ENCODE measurements at places on chromosomes 1 and 21.

DNA sequence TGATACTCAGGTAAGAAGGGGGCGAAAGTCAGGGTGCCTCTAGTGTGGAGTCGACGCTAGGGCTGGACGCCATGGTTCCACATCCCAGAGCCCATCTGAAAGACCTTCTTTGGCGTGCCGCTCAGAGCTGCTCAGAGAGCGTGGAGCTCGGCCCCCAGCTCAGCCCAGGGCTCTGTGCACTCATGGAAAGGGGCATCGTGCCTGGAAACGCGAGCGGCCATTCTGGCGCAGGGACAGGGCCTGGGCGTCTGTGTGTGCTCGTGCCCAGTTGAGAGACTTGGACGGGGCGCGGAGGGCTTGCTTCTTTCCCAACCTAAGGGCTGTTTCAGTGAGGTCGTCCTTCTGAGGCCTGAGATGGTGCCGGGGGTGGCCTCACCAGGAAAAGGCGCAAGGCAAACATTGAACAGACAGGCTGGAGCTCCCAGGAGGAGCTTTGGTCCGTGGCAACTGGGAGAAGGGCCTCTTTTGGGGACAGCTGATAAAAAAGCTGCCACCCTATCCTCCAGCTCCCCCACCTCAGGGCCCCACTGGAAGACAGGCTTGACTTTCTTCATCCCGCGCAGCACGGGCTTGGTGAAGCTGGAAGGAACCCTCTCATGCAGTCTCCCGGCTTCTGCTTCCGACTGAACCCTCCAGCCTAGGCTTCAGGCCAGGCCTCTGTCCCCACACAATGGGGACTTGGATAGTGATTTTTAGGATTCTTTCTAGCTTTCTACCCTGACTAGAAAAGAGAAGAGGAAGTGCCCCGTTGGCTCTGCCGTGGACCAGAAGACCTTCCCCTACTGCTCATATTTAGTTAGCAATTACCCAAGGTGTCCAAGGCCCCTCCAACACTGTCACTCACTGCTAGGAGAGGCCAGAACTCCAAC lies 77.1 kb downstream of the CD58 start:
- DNase-seq = no peak

- DNase-seq = no peak
Observed at GRCh38 chr1:184215274-184215925, 163.9 kb downstream of the TSEN15 start.

DNA sequence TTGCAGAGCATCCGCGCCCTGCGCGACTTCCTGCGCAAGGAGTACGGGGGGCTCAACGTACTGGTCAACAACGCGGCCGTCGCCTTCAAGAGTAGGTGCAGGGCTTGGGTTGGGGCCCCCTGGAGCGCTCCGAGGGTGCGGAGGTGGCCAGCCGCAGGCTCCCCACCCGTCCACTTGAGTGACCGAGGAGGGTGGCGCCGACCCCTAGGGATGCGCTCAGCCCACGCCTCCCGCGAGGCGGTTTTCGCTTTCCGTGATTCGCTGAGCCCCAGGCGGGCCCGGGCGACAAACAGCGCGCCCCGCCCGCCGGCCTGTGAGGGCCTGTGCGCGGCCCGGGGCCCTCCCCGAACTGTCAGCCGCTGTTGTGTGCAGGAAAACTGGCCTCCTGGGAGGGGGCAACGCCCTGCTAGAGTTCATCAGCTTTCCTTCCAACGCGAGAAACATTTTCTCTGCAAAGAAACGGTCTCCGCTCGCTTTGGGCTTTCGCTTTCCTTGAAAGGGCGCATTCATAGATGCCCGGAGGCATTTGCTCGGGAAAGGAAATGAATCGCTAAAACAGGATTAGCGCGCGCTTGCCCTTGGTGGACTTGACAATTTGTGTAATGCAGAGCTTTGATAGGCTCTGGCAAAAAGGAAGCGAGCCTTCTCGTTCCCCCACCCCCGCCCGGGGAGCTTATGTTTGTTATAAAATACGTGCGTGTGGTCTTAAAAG lies 668 bp downstream of the CBR3 start:
- peak; percentile 87 for DNase-seq

- no peak for DNase-seq
Observed at GRCh38 chr1:212669600-212669999, 30.0 kb downstream of the BATF3 start.

DNA sequence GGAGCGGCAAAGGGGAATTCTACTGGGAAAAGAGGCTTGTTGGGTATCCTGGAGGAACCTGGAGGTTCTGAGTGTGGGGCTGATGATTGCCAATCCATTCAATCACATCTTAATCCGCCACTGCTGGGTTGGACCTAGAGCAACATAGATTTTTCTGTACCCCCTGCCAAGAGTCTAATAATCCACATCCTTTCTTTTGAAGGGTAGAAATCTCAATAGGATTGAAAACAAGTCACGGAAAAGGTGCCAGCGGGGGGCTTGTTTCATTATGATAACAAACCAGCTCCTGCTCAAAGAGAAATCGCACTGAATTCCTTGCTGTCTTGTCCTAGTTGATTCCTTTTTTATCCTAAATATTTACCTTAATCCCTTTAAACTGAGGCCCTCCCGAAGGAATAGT lies 528.5 kb downstream of the ADGRL2 start:
- no peak for DNase-seq

DNA sequence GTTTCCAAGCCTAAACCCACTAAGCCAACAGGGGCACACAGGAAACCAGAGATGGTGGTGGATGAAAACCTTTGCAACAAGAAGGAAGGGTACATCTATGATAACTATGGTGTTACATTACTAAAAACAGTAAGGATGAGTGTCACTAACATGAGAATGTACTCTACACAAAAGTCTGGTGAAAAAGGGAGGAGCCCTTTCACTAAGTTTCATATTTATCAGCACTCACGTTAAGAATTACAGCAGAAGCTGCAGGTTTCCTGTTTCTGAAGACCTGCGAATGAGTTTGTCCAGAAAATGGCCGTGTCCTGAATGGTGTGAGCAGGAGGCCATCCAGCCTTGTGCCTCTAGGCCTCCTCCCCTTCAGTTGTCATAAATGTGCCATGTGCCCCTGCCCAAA lies 17.8 kb downstream of the ABCG1 start:
- DNase-seq = no peak

DNA sequence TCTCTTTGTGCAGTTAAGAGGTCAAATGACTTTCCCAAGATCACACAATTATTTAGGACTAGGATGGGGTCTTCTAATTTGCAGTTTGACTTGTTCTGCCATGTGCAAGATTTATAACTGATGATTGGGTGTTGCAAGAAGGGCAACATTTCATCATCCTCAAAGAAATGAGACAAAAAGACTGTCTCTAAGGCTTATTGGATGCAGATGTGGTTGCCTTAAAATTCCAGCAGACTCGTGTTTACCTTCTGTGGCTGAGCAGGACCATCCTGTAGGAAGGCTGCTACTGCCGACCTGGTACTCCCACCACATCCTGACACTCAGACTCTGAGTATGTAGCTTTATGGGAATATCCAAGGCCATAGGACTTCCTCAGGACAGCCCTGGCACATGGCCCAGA lies 99.9 kb upstream of the SGIP1 start:
- peak; percentile 63 for DNase-seq

DNA sequence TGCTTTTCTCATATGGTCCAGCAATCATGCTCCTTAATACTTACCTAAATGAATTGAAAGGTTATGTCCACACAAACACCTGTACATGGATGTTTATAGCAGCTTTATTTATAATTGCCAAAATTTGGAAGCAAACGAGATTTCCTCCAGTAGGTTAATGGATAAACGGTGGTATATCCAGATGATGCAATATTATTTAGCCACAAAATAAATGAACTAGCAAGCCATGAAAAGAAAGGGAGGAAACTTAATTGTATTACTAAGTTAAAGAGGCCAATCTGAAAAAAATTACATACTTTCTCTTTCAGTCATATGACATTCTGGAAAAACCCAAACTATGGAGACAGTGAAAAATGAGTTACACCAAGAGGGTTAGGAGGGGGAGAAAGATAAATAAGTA lies 76.3 kb upstream of the LRRC7 start:
- DNase-seq = no peak

DNA sequence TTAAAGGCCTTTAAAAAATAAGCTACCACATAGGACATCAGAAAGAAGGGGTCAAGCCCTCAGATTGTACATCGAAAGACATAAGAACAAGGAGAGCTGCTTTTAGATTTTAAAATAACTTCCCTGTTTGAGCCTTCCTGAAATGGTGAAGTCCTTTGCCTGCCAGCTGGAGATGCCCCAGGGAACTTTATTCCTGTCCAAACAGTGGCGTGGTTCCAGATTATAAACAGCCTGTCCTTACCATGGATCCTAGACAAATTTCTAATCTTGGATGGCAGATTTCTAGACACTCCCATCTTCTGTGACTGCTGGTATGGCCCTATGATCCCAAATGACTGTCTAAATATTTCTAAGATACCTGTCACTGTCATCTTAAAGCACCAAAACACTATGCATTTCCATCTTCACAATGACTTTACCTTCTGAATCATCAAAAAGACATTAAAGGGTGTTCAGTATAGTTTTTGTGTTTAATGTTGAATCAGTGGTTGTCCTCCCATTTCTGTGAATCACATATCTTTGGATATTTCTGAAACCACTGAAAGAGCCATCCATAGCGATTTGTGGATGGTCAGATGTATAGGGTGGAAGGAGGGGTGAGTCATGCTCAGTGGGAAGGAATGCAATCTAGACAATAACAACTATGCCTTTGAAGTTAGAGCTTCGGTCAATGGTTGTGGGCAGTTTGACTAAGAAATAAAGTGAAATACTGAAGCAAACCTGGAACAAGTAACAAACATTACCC lies 23.2 kb downstream of the ILDR2 start:
- DNase-seq = peak; percentile 61

GRCh38 chr1:58939666-58940370 lies 156.0 kb upstream of the JUN start:
- DNase-seq = no peak

DNA sequence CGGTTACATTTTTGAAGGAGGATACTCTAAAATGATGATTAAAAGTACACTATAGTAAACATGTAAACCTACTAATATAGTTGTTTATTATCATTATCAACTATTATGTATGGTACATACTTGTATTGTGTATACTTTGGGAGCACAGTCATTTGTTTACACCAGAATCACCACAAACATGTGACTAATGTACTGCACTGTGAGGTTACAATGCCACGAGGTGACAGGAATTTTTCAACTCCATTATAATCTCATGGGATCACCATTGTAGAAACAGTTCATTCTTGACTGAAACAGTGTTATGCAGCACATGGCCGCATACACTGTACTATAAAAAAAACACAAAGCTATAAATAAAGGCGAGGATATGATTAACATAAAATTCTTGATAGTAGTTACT lies 44.3 kb downstream of the GPATCH2 start:
- peak; percentile 66 for DNase-seq

GRCh38 chr1:219883400-219884332 lies 44.7 kb downstream of the SLC30A10 start:
- DNase-seq = no peak

DNA sequence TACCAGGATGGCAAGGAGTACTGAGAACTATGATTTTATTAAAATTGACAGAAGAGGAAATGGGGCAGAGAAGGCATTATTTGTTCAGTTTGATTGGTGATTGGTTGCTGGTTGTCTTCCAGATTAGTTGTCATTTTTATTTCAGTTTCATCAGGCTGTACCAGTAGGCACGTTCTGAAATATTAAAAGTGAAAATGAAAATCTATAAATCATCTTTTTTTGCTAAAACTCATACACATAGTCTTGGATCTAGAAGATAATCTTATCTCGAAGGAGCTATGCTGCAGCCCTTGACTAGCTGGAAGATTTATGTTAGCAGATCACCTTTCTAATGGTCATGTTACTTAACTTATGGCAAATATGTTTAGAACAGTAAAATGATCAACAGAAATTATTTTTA lies 29.0 kb downstream of the NEK7 start:
- DNase-seq = no peak

GRCh38 chr1:229599218-229599954 lies 26.5 kb downstream of the TAF5L start:
- DNase-seq = no peak

- DNase-seq = no peak
Observed at GRCh38 chr1:185570962-185571361, 163.2 kb upstream of the HMCN1 start.

- peak; percentile 30 for DNase-seq
Observed at GRCh38 chr1:240888039-240888786, 276.3 kb upstream of the GREM2 start.

DNA sequence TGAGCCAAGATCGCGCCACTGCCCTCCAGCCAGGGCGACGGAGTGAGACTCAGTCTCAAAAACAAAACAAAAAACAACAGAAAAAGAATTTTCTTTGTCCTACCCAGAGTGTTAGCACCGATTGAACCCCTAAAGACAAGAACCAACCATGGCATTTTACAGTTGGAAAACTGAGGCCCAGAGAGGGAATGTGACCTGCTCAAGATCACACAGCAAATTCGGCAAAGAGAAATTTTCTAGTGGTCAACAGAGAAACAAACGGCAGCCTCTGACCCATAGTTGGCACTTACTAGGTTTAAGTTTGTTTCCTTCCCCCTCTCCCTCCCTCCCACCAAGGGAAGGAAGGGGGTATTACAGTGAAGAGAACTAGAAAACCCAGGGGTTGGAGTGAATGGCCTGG lies 20.5 kb upstream of the ACTL8 start:
- DNase-seq = no peak

DNA sequence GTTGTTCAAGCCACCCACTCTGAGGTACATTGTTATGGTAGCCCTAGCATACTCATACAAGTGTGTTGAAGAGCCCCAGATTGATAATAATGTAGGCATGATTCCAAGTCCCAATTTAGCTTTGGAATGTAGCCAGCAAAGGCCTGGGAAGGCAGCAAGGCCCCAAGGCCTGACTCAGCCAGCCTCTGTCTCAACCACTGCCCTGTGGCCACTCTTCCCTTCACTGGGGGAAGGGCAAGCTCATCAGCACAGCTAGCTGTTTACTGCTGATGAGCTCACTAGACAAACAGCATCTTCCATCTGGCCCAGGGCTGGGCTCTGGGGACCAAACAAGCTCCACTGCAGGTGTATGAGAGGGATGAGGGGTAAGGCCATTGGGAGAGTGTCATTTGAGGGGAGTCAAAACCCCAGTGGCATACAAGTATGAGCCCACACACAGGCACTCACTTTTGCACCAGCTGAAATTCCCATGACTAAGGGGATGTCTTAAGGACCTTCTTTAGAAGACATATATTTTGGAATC lies 2.2 kb upstream of the IRF6 start:
- peak; percentile 77 for DNase-seq

DNA sequence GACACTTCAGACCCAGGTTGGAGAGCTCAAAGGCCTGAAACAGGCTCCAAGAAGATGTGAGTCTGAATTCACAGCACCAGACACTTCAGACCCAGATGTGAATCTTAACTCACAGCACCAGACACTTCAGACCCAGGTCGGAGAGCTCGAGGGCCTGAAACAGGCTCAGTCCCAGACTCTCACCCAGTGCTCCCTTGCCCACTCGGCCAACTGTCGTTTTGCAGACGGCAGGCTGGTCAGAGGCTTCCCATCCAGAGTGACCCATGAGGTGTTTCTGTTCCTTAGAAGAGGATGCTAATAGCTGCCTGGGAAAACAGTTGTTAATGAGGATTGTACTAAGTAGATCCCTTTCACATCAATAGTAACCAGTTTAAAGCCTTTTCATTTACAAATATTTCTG lies 88.4 kb downstream of the ADARB1 start:
- no peak for DNase-seq
